ENCODE measurements at places on chromosomes 3 and 15.

- no peak for DNase-seq
These were observed 120.0 kb downstream of the SLCO3A1 start for GRCh38 chr15:91973481-91973880.

GRCh38 chr15:78317145-78317836 lies 17.9 kb upstream of the SKIC8 start:
- no peak for DNase-seq

GRCh38 chr15:68300115-68300940 lies 22.8 kb downstream of the FEM1B start:
- no peak for DNase-seq

DNA sequence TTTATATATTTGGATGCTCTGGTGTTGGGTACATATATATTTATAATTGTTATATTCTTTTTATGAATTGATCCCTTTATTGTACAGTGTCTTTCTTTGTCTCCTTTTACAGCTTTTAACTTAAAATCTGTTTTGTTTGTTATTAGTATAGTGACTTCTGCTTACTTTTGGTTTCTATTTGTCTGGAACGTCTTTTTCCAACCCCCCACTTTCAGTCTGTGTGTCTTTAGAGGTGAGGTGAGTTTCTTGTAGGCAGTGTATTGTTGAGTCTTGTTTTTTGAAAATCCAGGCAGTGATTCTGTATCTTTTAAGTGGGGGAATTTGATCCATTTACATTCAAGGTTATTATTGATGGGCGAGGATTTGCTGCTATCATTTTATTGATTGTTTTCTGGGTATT lies 62.0 kb downstream of the AP4E1 start:
- DNase-seq: no peak

DNA sequence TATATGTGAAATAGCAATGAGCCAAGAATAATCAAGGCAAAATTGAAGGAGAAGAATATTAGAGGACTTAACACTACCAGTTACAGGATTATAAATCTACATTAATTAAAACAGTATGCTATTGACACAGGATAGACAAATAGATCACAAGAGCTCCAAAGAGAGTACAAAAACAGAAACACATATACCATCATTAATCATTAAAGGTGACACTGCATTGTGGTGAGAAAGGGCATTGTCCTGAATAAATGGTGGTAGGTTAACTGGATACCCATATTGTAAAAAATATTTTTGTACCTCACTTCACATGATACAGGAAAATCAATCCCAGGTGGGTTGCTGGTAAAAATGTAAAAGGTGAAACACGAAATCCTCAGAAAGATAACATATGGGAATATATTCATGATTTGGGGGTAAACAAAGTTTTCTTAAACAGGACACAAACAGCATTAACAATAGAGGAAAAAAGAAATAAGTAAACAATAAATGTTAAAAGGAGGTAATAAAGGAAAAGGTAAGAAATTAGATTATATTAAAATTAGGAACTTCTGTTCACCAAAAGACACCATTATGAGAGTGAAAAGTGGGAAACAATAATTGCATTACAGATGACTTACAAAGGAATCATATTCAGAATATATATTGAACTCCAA lies 145.2 kb downstream of the THRB start:
- no peak for DNase-seq

DNA sequence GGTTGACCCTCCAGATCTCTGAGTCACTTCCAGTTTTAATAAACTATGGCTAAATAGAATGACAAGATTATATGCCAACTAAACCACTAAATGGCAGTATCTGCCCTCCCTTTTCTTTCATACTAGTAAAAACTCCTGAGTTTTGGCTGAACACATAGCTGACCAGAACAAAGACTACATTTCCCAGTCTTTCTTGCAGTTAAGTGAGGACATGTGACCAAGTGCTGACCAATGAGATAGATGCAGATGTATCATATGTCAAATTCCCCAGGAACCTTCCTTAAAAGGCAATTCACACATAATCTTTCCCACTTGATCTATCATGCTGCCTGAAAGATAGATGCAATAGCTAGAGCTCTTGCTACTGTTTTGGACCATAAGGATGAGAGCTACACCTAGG lies 191.3 kb downstream of the SHOX2 start:
- DNase-seq: no peak

DNA sequence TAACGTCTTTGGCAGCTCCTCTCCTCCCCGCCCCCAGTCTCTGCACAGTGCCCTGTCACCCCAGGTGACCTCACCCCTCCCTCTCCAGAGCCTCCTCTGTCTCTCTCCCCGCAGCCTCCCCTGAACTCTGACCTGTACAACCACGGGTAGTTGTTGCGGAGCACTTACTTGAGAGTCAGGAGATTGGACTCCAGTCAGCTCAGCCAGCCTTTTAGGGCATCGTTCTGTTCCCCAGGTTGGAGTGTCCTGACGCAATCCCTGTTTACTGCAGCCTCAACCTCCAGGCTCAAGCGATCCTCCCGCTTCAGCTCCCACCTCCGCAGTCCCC lies 177.7 kb downstream of the UACA start:
- no peak for DNase-seq

DNA sequence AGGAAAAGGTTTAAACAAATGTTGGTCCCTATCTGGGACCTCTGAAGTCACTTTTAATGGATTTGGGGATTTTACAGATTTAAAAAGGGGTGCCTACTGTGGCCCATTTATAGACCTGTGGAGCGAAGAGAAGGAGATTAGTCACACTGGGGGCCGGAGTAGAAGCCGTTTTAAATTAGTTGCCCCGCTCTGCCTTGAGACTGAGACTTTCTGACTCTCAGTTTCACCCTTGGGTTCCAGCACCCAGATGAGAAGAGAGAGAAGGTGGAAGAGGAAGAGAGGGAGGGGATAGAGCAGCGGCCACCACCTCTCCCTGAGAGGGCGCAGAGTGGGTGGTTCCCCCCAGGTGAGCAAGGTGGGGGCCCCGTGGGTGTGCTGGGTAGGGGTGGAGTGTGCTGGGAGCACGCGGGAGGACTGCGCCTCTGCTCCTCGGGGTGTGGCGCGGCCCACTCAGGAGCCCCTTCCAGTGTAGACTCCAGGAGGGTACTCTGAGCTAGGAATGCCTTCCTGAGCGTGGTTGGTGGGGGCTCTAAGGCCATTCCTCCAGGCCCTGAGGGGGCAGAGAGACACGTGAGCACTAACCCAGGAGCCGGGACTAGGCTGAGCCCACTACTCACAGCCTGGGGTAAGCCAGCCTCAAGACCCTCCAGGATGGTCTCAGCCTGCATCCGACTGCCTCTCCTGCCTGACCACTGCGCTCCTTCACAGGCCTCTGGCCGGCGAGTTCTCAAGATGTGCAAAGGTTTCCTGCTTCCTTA lies 32.6 kb upstream of the RAB6B start:
- no peak for DNase-seq

DNA sequence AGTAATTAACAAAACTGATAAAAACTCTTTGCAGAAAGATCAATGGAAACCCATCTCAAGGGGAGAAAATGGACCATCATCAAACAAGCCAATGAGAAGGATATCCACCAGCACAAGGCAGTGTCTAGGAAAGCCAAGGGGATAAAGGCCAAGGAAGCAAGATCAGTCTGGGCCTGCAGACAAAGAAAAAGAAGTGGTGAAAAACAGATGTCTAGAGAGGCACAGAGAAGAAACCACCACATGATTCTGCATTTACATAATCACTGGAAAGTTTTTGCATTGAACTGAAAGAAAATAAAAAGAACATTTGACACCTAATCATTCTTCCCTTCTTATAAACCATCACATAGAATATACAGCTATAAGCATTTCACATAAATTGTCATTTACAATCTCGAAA lies 23.0 kb upstream of the VPS39 start:
- DNase-seq: no peak

DNA sequence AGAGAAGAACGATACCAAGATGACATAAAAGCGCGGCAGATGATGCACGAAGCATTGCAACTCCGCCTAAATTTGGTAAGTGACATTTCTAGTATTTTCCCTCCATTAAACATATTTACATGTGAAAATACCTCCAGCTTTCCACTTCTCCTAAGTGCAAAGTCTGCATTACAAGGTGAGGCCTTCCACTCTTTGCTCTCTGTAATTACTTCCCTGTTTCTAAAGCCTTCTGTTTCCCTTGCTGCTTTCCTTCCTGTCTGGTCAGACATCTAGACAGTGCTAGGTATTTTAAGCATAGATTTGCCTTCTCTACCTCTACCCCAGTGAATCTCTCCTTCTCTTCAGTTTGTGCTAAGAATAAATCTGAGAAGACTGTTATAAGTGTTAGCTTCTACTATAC lies 1.9 kb downstream of the P2RY12 start:
- no peak for DNase-seq

DNA sequence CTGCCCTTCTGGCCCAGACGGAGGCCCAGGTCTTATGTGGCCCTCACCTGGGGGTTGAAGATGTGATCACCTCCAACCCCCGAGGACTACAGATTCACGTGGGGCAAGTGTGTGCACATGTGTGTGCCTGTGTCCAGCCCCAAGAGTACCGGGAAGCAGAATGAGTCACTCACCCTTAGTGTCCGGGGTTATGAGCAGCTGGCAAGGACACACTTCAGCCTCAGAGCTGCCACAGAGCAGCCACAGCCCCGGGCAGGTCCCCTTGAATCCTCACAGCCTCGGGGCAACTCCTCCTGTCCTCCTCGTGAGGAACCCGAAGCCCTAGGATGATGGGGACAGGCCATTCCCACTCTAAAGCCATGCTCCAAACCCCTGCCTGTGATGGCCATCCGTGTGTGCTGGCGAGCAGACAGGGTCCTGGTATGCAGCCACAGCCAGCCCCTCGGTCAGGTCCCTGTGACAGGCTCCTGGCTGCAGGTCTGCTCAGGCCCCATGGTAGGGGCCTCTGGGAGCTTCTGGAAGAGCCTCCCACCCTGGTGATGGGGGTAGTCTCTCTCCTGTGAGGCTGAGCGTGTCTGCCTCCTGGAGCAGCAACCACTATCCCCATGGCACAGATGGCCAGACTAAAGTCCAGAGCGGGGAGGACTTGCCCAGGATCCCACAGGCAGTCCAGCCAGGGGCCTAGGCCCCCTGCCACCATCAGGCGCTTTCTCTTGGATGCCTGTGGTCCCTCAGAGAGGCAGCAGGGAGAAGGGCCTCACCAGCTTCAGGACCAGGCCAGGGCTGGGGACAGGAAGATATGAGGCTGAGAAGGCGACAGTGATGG lies 852 bp downstream of the STAB1 start:
- no peak for DNase-seq

DNA sequence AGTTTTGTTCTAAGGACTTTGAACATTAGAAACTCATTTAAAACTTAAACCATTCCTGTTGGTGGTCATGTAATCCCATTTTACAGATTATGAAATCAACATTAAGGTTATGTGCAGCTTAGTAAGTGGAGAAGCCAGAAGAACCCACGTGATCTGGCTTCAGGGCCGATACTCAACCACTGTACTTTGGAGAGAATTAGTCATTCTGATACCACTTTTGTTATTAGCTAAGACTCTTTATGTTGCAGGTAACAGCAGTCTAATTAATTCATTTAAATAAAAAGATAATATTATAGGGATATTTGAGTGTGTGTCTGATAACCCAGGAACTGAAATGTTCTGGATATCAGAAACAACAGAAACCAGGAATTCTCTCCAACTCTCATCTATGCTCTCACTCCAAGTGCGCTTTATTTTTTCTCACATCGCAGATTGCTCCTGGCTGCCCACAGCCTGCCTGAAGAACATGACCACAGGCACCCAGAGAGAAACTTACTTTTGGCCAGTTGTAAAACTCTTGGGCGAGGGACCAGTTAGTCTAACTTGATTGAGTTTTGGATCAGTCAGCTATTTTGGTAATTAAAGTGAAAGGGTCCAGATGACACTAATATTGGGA lies 25.2 kb downstream of the UBE2E1 start:
- DNase-seq: no peak

DNA sequence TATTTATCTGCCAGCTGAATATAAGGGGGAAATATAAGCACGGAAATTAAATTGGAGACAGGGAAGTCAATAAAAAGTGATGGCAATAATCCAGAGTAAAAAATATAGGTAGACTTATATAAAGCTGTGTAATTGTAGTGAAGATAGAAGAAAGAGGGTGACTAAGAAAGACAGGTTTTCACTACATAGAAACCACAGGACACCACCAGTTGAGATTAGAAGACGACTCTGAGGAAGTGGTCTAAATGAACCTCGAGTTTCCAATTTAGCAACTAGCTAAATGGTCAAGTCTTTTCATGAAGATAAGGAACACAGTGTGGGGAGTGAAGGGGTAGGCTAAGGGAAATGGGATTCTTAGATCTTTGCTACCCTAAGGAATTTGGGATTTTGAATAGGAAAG lies 188.8 kb upstream of the ARL6 start:
- DNase-seq: no peak

All from glutamatergic neuron (in vitro differentiated cells).